ENCODE measurements at places on chromosomes 4 and X.

DNA sequence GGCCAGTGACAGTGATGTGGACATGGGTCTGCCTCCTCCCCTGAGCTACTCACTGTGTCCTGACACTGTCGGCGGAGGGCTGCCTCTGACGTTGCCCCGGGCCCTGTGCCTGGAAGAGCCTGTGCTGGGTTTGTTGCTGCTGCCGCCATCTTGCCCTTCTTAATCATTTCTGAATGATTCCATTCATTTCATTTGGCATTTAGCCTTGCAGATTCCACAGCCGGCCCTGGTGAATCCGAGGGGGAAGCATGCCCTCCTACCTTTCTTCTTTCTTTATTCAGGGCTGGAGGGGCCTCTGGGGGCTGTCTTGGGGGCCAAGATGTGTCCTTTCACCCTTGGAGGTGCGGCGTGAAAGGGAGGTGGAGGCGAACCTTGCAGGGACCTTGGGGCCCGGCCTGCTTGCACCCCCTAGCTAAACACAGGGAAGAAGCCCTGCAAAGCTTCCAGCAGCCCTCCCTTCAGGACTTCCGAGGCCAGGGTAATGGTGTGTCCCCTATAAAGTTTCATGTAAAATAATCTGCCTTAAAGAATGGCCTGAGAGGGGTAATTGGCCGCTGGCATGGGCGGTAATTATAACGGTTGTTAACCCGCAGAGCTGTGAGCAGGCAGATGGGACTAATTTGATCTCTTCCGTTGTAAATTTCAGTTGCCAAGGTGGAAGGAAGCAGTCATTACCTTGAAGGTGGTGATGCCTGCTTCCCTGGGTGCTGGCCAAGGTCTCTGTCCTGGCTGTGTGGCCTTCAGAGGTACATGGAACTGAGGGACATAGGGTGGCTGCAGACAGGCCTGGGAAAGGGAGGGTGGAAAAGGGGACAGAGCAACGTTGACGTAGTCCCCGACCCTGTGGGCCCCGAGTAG is 92.3 kb downstream of the PSAPL1 start:
- no peak for DNase-seq

- no peak for DNase-seq
Observed at GRCh38 chr4:89863533-89863932, 26.6 kb upstream of the SNCA start.

DNA sequence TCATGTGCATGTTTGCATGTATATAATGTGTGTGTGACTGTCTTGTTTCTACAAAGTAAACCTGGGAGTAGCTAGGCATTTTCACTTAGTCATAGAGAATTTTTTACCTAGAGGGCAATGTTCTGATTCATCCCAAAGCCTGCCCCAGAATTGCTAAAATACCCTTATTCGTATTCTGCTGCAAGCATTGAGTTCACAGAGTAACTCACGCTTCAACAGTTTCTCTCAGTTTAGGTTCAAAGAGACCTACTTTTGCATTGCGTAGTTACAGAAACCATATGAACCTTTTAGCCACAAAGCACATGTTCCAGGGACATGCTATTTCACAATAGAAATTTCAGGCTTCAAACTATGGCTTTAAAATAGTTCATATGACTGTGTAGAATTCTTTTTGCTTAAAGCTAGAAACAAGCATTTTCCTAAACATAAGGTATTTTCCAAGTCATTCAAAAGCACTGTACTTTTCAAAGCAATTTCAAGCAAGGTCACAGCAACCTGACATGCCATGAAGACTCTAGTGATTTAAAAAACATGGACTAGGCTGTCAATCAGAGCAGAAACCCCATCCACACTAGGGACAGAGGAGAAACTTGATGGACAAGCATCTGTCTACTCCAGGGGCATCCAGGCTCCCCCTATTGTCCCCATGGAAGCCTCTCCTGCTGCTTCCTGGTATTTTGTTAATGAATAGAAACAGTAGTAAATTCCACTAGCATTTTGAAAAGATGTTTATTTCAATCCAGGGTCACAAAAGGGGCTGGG is 81.5 kb upstream of the MAPK10 start:
- peak; percentile 31 for DNase-seq

GRCh38 chr4:89293299-89293698 is 14.3 kb downstream of the GPRIN3 start:
- DNase-seq = no peak

DNA sequence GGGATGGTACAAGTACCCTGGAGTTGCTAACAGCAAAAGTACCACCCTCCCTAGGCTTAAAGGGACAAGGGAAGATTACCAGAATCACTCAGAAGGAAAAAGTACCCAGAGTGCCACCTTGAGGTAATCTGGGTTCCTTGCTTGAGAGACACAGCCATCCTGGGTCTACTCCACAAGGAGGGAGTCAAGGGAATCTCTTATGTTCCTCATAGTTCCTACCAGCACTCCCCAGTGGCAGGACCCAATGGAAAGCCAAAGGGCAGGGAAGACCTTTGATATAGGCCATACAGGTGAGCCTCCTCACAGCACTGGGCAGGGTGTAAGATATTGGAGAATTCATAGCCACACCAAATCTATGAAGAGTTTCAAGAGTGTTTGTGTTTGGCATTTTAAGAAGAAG is 5.7 kb downstream of the IL2 start:
- DNase-seq = peak; percentile 32

DNA sequence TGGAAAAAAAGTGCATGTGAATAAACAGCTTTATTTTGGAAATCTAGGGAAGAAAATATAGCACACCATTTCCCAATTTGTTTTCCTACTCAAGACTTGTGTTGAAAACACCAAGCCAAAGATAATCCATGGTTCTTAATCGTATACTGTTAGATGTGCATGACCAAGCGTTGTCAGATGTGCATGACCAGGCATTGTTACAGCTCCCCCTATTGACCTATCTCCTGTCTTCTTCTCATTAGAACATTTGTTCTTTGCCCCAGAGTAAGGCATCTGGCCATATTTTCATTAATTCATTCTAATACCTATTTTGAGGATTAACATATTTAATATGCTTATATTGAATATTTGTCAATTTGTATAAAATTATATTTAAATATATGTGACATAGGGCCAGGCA is 14.4 kb upstream of the VCX start:
- no peak for DNase-seq

DNA sequence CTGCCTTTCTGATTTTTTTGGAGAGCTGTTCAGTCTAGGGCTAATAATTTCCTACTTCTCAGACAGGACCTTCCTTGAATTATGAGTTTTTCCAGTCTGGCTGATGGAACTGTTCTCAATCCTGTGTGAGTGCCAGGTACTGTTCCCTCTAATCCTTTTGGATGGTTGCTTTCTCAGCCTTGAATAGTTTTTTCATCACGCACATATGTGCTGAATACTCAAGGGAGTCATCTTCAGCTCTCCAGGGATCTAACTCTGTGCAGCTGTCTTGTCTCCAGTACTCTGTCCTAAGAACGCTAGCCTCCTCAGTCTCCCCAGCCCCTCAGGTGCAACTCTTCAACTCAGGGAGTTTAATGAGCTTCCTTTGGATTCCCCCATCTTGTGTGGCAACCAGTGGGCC is 93.2 kb downstream of the GASK1B start:
- peak; percentile 35 for DNase-seq

- no peak for DNase-seq
Observed at GRCh38 chrX:45454290-45454689, 253.6 kb upstream of the DIPK2B start.

DNA sequence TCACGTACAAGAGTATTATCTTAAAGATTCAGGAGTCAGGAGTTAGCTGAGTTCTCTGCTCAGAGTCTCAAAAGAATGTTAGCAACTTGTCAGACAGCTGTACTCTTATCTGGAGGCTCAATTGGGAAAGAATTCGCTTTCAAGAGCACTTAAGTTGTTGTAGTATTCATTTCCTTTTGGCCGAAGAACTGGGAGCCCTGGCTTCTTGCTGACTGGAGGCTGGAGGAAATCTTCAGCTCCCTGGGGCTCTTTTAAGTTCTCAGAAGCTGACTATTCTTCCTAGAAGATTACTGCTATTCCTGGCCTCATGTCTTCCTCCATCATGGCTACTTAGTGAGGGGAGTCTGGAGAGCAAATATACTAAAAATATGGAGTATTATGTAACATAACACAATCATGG is 587.2 kb downstream of the EPHA5 start:
- peak; percentile 79 for DNase-seq

DNA sequence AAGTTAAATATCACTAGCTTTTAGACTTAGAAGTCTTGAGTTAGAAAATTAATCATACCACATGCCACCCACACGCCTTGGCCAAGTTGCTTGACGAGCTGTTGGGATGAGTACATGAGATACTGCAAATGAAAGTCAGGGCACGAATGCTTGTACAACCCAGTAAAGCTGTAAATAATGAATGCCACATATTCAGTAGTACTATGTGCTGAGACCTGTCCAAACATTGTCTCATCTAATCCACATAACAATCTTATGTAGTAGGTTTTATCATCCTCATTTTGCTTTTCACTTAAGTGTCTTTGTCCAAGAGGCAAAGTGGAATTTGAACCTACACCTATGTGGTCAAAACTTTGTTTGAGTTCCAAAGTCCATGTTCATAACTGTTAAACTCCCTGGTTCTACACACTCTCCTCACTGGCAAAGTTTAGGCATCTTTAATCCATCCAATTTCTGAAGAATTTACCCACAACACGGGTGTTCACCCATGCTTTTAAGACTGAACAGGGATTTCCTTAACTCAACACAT is 74.1 kb downstream of the LDB2 start:
- no peak for DNase-seq
